A549 (cell line): ENCODE measurements at places on chromosomes 3 and 15. TPM values are rescaled to one million over a fixed set of nuclear protein-coding genes. Genes with fewer than 3 reads are reported as not detected.

Gene ADAMTSL3
- 0.22 to 0.58 TPM (median 0.51 TPM) in 3 replicates for polyA plus RNA-seq

Gene ANKRD34C
- polyA plus RNA-seq = not detected in 3 replicates

Gene C3orf49
- polyA plus RNA-seq = not detected in 3 replicates

Gene TRIM42
- not detected in 3 replicates for polyA plus RNA-seq

Gene PPARG
- 34.6 to 38.9 TPM (median 35.2 TPM) in 3 replicates for polyA plus RNA-seq

Gene IGDCC3
- polyA plus RNA-seq = 0.04 to 0.12 TPM (median 0.11 TPM) in 3 replicates

Gene SAXO2
- 1.8 to 2.5 TPM (median 2.2 TPM) in 3 replicates for polyA plus RNA-seq

Gene ATG3
- polyA plus RNA-seq = 47.5 to 58.2 TPM (median 50.2 TPM) in 3 replicates

Gene DUSP7
- polyA plus RNA-seq = 4.8 TPM in 3 replicates

Gene CDC25A
- polyA plus RNA-seq = 9.8 to 10.2 TPM (median 10.0 TPM) in 3 replicates

Gene ALPK3
- 0.17 to 0.26 TPM (median 0.24 TPM) in 3 replicates for polyA plus RNA-seq

Gene GRM2
- 0.01 to 0.03 TPM (median 0.03 TPM) in 3 replicates for polyA plus RNA-seq

Gene ENTPD3
- polyA plus RNA-seq = not detected in 3 replicates

Gene C3orf22
- polyA plus RNA-seq = not detected in 3 replicates

Gene AMOTL2
- 40.7 to 49.4 TPM (median 41.1 TPM) in 3 replicates for polyA plus RNA-seq

Gene ACP3
- 0.09 to 0.21 TPM in 2 of 3 replicates, not detected in the other for polyA plus RNA-seq

Gene CIDEC
- polyA plus RNA-seq = 2.0 to 3.3 TPM (median 2.8 TPM) in 3 replicates

Gene PLA2G4E
- polyA plus RNA-seq = not detected in 3 replicates

Gene TRH
- polyA plus RNA-seq = not detected in 3 replicates

Gene LPP
- 11.0 to 14.9 TPM (median 12.2 TPM) in 3 replicates for polyA plus RNA-seq

Gene KLHDC8B
- polyA plus RNA-seq = 7.0 to 9.9 TPM (median 8.9 TPM) in 3 replicates

Gene P2RY1
- 0.17 to 0.20 TPM (median 0.20 TPM) in 3 replicates for polyA plus RNA-seq

Gene STRA6
- polyA plus RNA-seq = 60.6 to 76.4 TPM (median 70.2 TPM) in 3 replicates

Gene FBXO45
- polyA plus RNA-seq = 6.6 to 7.4 TPM (median 6.8 TPM) in 3 replicates

Gene SLC51B
- polyA plus RNA-seq = 8.6 to 12.2 TPM (median 8.6 TPM) in 3 replicates

Gene ITGB5
- polyA plus RNA-seq = 174 to 209 TPM (median 201 TPM) in 3 replicates

Gene GPR27
- 1.6 to 1.7 TPM (median 1.7 TPM) in 3 replicates for polyA plus RNA-seq

Gene PXK
- polyA plus RNA-seq = 4.1 to 4.6 TPM (median 4.4 TPM) in 3 replicates

Gene SEC61A1
- polyA plus RNA-seq = 93.5 to 96.4 TPM (median 96.2 TPM) in 3 replicates

Gene BNC1
- polyA plus RNA-seq = 0.22 to 0.43 TPM (median 0.28 TPM) in 3 replicates

Gene CADPS
- polyA plus RNA-seq = not detected in 3 replicates

Gene CCR2
- not detected in 3 replicates for polyA plus RNA-seq
